ENCODE measurements at places on chromosomes 16 and 17.
A peak's percentile ranks its signal among the peaks of the same experiment; 100 is the strongest.

GRCh38 chr16:80924372-80924978, 82.2 kb downstream of the CMC2 start:
- DNase-seq: peak; percentile 82

GRCh38 chr17:47239967-47240651, 13.5 kb upstream of the ITGB3 start:
- no peak for DNase-seq

GRCh38 chr17:34024806-34025551, 230.1 kb upstream of the CCL2 start:
- DNase-seq: peak; percentile 70

- no peak for DNase-seq
Measured at GRCh38 chr16:57192720-57193486, 6.8 kb downstream of the RSPRY1 start.

GRCh38 chr16:70470927-70471341, 16.5 kb downstream of the FCSK start:
- DNase-seq: peak; percentile 50

DNA sequence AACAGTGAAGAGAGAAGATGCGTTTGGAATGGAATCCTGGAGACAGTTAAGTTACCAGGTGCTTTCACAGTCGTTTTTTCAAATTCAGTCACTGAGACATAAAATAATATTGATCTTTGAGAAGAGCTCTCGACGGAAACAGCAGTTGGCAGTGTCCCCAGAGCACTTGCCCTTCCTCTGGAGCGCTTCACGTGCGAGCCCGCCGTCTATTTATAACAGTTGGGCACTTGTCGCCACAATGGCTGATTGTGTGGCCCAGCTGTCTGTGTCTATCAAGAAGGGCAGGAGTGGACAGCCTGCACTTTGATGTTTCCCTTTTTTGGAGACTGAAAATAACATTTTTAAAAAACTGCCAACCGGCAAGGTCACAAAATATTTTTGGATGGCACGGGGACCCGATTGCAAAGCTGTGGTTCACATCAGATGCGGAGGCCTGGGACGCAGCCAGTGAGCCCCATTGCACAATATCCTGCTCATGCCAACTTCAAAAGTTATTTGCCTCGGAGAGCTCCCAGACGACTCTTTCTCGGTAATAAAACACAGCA, 62.9 kb downstream of the ADCY9 start:
- no peak for DNase-seq

GRCh38 chr17:27430882-27431491, 25.3 kb upstream of the KSR1 start:
- peak; percentile 59 for DNase-seq

- peak; percentile 80 for DNase-seq
Measured at GRCh38 chr17:3512505-3513171, 36.8 kb downstream of the ASPA start.

GRCh38 chr16:87960852-87961251, 9.6 kb downstream of the BANP start:
- no peak for DNase-seq

- no peak for DNase-seq
Measured at GRCh38 chr17:78376161-78376560, 2.3 kb upstream of the PGS1 start.

DNA sequence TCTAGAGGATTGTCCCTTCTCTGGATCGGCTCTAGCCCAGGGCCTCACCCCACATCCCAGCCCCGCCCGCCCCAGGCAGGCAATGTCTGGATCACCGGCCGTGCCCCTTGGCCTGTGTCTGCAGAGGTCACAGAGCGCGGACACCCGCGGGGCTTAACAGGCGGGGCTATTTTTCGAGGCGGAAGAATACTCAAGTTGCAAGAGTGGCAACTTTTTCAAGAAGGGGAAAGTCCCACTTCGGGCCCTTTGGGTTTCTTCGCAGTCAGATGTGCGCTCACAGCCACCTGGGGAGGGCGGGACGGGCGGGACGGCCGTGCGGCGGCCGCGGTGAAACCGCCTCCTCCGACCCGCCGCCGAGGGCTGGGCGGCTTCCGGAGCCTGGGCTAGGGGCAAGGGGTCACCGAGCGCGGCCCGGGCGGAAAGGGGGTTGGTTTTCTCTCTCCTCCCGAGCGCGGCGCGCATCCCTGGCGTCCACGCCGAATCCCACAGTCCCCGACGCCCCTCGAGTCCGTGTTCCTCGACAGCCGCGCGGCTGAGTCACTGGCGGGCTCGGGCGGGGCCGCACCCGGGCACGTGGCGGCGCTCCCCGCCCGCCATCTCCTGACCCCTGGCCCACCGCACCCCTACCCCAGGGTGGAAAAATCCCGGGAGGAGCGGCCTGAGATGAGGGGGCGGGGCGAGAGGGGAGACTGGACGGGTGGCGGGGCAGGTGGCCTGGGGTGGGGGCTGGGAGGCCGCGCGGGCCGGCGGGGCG, 1.2 kb upstream of the PFN1 start:
- peak; percentile 90 for DNase-seq

DNA sequence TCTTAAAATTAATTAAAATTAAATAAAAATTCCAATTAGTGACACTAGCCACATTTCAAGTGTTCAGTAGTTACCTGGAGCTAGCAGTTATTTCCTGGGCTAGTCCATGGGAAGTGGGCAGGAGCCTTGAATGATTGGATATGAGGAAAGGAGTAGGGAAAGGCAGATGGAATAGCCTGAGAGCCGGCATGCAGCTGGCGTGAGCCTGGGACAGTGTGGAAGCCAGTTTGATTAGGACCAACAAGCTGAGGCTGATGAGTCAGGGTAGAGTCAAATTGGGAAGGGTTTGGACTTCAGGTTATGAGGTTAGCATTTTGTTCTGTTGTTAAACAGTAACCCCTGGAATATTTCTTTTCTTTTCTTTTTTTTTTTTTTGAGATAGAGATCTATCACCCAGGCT, 15.3 kb upstream of the GNA13 start:
- DNase-seq: no peak

DNA sequence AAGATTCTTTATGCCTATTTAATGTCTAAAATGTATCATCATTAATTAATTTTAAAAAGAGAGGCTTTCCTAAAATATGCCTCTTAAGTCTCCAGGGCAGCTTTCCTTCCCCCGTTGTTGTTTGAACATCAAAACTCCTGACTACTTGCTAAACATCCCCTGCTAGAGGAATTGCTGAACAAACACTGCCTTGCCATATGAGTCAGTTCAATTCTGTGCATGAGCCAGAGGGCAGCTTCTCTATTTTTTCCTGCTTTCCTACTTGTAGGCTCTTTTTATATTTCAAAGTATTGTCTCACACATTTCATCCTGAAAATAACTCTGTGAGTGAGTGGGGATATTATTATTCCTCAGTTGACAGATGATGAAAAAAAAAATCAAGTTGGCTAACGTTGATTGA, 143.4 kb downstream of the HS3ST4 start:
- peak; percentile 15 for DNase-seq

- DNase-seq: no peak
Measured at GRCh38 chr17:33973491-33973890, 281.6 kb upstream of the CCL2 start.

DNA sequence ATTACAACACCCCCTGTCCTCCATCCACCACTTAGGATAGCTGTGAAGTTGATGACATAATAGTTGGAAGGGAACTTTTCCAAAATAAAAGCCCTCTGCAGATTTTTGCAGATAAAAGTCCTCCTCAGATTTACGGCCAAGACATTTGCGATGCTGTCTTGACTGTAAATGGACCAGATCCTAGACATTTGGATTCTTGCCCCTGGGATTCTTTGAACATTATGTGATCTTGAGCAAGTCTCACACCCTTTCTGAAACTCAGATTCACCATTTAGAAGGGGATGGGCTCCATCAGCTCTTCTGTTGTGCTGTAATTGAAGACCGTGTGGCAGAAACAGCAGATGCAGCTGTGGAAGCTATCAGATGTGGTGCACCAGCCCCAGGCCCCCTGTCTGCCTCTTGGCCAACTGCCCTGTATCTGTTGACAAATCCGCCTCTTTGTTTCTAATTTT, 153.9 kb upstream of the CACNG3 start:
- DNase-seq: peak; percentile 32

- no peak for DNase-seq
Measured at GRCh38 chr17:57211543-57211942, 44.8 kb upstream of the MSI2 start.

GRCh38 chr16:81582655-81583441, 138.2 kb downstream of the CMIP start:
- peak; percentile 75 for DNase-seq

- no peak for DNase-seq
Measured at GRCh38 chr16:65339062-65339461, 217.2 kb upstream of the CDH11 start.

- no peak for DNase-seq
Measured at GRCh38 chr17:39357488-39357887, 43.9 kb downstream of the FBXL20 start.

- DNase-seq: no peak
Measured at GRCh38 chr16:70349783-70350182, 3.1 kb downstream of the DDX19A start.

DNA sequence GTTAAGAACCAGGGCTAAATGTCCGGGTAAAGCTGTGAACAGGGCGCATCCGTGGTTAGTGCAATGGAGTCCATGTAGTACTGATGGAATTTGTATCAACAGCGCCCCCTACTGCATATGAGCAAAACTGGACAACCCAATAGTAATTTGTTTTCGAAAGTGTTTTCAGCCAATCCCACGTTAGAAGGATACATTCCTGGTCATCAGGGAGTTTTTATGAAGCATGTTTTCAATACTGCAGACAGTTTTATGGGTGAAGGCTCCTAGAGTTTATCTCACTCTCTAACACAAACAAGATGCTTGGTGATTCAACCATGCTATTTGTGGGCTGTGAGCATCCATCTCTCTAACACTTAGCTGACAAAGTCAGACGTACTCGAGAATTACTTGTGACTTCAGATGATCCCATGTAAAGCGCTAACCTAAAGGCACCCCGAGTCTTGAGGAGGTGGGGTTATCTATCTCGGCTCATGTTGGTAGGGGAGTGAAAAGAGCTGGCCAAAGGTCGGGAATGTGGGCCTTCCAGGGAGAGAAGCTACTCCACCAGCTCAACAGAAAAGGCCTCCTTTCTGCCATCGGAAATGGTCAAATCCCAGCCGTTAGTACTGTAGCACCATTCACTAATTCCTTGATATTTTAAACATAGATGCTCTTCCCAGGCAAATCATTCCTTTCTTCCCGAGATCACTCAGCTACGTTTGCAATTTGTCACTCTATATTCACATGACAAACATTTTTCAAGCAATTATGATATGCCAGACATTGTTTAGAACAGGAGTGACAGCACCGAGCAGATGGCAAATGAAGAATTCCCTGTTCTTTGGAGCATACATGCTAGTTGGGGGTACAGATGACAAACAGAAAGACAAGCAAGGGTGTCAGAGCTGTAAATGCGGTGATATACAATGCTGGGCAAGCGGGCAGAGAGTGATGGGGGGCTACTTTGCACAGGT, 46.9 kb upstream of the HNF1B start:
- DNase-seq: peak; percentile 59

DNA sequence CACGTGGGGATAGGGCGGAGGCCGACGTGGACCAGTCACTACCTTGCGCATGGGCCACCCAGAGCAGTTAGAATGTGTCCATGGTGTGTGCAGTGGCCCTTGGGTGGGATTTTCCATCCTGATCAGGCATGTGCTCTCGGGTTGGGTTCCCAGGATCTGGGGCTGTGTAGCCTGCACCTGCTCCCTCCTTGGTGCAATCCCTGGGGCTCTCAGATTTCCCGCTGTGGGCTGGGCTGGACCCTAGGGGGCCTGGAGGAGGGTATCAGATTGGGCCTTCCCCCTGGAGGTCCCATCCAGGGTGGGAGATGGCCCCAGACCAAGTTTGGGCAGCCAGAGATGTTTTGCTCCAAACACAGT, 1.3 kb downstream of the SMTNL2 start:
- no peak for DNase-seq

GRCh38 chr17:73976676-73977521, 226.6 kb upstream of the RPL38 start:
- DNase-seq: peak; percentile 38

DNA sequence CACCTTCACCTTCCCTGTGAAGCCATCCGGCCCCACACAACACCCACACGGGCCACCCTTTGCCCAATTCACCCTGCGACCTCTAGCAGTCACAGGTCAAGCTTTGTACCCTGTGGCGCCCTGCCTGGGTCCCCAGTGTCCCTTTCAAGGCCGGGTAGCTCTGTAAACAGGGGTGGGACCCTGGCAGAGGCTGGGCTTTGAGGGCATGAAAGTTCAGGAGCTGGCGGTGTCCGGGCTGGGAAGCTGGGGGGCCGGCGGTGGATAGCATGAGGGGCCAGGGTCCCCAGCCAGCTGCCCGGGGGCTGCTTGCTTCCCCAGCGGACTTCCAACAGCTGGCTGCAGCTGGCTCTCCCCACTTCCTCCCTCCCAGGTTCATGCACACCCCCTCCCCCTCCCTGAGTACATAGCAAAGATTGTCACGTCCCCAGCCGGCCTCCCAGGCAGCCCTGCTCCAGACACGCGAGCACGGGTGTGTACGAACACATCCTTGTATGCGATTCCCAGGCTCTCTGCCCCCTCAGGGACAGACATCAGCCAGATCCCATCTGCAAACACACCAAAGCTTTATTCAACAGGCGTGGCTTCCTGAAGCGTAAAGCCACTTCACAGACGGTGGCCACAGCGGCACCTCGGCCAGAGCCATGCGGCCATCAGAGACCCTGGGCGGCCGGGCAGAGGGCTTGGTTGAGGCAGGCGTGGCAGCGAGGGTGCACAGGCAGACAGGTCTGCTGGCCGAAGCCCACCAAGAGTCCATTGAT, 8.2 kb downstream of the NTHL1 start:
- no peak for DNase-seq

GRCh38 chr17:8821446-8822105, 22.4 kb upstream of the MFSD6L start:
- DNase-seq: no peak

DNA sequence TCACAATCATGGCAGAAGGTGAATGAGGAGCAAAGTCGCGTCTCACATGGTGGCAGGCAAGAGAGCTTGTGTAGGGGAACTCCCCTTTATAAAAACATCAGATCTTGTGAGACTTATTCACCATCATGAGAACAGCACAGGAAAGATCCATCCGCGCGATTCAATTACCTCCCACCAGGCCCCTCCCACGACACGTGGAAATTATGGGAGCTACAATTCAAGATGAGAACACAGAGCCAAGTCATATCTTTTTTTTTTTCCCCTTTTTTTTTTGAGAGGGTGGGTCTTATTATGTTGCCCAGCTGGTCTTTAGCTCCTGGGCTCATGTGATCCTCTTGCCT, 60.0 kb downstream of the RPTOR start:
- DNase-seq: no peak

DNA sequence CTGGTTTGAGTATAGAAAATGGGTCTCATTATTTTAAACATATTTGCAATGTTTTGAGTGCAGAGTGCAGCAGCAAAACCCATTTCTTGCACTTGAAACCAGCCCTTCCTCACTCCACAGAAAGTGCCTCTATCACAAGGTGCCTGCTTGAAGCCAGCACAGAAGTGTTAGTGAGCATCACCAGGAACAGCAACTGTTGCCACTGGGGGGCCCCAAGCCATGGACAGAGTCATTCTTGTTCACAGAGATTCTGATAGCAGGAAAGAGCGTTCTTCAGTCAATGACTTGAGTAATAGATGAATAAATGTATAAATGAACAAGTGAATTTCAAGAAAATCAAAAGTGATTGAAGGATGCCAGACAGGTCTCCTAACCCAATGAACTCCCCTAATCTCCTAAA, 45.6 kb downstream of the CHD9NB start:
- DNase-seq: peak; percentile 10
